ENCODE measurements at places on chromosomes 13 and 19.

GRCh38 chr13:39836038-39836437 lies 180.6 kb downstream of the COG6 start:
- DNase-seq: no peak

- no peak for DNase-seq
Observed at GRCh38 chr19:10074153-10074552, 12.0 kb upstream of the SHFL start.

- no peak for DNase-seq
Observed at GRCh38 chr13:92197669-92198068, 799.2 kb downstream of the GPC5 start.

- no peak for DNase-seq
Observed at GRCh38 chr13:45615501-45616101, at the start of gene ERICH6B. ERICH6B (minus strand) TSS chr13:45615739; CDS start chr13:45597005, 18,734 bp downstream.

GRCh38 chr13:41004875-41005693 lies 14.0 kb downstream of the ELF1 start:
- no peak for DNase-seq

DNA sequence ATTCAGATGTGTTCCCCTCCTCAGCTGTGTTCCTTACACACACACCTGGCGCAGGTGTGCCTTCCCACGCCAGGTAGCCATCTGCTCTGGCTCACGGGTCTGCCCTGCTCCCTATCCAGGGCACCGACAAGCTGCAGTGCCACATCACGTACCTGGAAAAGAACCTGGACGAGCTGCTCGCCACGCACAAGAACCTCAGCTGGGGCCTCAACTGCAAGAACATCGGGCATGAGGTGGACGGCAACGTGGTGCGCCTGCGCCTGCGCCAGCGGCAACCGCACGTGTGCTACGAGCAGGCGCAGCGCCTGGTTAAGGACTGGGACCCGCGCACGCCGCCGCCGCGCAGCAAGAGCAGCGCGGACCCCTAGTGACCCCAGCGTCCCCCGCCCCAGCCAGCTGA lies 26.5 kb upstream of the CASP14 start:
- no peak for DNase-seq

GRCh38 chr19:1459479-1459878 lies 9.6 kb downstream of the APC2 start:
- no peak for DNase-seq

- DNase-seq: no peak
Observed at GRCh38 chr19:36528921-36529518, 949 bp upstream of the ZNF260 start.

GRCh38 chr13:98022210-98022609 lies 68.7 kb downstream of the IPO5 start:
- DNase-seq: no peak

- no peak for DNase-seq
Observed at GRCh38 chr13:56917966-56918365, 222.8 kb upstream of the PRR20A start.

DNA sequence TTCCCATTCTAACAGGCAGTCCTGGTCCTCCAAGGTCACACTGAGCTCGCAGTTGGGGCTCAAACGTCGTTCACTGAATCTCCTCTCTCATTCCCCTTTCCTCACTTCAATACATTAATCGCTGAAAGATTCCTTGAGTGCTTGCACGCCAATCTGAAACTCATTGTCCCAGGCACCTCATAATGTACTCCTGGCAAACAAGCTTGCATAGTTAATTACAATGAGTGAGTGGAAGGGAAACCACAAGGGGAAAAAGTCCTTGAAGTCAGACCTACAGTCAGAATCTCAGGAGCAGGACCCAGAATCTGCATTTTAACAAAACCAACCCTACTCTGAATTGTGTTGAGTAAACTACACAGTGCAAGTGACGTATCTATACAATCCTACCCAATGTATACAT lies 86.9 kb downstream of the CRYL1 start:
- DNase-seq: no peak

DNA sequence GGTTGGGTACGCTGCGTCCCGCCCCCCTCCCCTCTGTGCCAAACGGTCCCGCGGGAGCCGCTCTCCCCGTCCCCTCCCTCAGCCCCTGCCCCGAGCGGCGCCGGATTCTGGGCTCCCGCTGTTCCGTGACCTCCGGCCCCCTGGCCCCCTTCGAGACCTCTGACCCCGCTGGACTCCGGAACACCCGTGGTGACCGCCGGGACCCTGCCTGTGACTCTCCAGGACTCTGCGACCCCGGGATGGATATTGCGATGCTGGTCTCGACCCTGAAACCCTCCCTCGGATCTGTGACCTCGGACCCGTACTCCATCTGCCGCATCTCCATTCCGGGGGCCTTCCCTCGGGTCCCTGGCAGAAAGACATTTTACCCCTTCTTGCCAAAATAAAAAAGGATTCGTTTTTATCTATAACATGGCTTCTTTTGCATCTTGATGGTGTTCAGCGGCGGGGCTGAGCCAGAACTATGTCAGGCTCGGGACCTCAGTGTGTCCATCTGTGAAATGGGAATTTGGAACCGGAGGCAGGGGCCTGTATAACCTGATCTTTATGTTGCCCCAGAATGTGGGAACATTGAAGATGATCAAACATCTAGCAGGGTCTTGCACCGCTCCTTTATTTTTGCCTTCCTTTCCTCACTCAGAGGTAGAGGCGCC lies 654 bp upstream of the MEGF8 start:
- no peak for DNase-seq

- DNase-seq: no peak
Observed at GRCh38 chr19:18629166-18630088, 7.4 kb upstream of the KLHL26 start.

GRCh38 chr19:29687244-29687896 lies 22.1 kb downstream of the PLEKHF1 start:
- DNase-seq: no peak

DNA sequence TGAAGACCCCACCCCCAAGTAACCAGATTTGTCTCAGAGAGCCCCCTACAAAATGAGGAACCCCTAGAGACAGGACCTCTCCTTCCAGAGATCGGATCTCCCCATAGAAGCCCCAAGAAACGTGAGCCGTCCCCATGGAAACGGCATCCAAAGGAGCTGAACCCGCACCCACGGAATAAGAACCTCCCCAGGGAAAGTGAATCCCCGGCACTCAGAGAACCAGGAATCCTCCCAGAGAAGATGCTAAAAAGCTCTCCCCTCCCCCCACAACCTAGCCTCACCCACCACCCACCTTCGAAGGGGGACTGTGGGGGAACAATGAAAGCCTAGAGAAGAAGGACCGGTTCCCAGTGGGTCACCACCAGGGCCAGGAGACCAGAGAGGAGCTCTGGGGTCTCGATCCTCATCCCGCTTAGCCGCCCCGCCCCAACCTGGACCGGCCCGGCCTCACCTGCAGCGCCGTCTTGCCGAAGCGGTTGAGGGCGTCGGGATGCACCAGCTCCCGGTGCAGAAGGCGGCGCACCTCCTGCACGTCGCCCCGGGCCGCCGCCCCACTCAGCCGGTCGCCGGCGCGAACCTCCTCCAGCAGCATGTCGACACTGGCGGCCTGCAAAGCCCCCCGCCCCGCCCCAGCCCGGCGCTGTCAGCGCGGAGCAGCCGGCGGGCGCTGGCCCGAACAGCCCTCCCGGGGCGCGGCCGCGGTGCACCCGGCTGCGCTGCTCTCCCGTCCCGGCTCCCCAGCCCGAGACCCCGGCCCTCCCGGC lies 535 bp downstream of the CDKN2D start:
- no peak for DNase-seq

GRCh38 chr13:66369666-66370065 lies 860.5 kb downstream of the PCDH9 start:
- DNase-seq: no peak

- DNase-seq: no peak
Observed at GRCh38 chr13:27822873-27823311, 30.6 kb downstream of the GSX1 start.

GRCh38 chr19:54451997-54452396 lies 3.0 kb downstream of the LENG8 start:
- DNase-seq: no peak

DNA sequence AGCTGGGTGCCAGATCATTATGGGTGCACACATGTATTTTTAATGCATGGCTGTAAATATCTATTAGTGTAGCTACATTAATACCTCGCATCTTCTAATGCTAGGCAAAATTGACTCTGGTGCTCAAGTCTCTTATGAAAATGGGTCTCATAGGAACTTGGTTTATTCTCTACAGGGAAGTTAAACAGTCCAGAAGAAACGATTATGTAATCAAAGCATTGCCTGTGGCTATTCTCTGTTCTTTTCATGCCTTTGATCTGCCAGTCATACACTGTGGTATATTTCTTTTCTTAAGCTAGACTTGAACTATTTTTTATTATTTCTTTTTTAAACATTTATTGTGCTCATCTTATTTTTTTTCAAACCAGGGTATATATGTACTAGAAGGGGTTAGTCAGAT lies 1015.0 kb downstream of the SLITRK1 start:
- no peak for DNase-seq

GRCh38 chr19:29540114-29540513 lies 14.3 kb downstream of the VSTM2B start:
- no peak for DNase-seq

DNA sequence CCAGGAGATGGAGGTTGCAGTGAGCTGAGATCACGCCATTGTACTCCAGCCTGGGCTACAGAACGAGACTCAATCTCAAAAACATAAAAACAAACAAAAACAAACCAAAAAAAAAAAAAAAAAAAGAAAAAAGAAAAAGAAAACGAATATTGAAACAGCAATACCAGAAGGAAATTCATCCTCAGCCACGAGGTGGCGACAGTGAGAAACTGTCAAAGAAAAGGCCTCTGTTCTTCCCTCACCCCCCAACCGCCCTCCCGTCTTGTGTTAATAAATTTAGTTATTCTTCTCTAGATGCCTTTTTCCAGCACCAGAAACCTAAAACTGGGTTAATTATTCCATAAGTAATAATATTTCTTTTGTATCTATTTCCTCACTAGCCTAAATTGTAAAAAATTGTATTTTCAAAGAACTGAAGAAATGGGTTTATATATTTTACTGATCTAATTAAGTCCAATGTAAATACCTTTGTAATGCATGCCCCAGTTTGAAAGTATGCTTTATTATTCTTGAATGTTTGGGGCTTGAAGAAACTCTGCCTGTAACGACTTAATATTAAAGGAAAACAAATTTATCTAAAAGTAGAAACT lies 38.6 kb downstream of the LIG4 start:
- peak; percentile 7 for DNase-seq

DNA sequence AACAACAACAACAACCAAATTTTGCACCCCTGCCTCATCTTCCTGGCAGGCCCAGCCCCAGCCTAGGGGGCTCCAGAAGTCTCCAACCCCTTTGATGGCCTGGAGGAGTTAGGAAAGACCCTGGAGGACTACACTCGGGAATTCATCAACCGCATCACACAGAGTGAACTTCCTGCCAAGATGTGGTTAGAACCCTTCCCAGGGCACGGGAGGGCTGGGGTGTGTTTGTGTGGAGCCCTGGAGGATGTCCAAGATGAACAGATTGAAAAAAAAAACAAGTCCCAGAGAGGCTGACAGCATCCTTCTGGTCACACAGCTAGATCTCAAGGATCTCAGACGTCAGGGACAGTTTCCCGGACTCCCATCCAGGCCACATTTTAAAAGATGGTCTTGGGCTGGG lies 13.3 kb downstream of the APOC1 start:
- DNase-seq: no peak

DNA sequence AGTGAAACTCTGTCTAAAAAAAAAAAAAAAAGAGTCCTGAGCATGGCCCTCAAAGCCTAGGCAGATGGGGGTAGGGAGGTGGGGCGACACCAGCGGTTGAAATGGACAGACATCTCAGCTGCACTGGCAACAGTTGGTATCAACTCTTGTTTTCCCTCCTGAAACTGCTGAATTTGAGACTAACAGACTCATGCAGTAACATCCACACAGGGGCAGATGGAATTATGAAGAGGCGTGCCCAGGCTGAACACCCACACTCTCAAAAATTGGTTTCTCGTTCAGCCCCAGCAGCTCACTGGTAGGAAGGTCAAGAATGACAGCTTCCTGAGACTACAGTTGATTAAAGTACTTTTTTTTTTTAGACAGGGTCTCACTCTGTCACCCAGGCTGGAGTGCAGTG lies 24.1 kb downstream of the PBX4 start:
- no peak for DNase-seq

GRCh38 chr13:36369268-36370107 lies 23.3 kb upstream of the SPART start:
- DNase-seq: no peak

DNA sequence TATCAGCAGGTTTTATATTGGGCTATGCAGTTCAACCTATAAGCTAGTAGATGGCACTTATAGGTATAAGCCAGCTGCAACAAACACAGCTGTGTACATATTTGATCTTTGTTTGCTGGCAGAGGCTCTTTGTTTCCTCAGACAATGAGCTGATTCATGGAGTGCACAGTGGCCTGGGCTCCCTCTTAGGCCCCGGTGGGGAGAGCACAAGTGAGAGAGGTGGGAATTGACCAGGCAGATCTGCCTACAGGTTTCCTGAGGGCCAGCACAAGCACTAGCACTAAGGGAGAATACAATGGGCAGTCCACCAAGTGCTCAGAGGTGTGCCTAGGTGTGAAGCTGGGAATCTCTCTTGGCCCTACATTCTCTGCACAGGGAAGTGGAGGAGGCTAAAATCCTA lies 1390.7 kb downstream of the SLITRK5 start:
- no peak for DNase-seq

- no peak for DNase-seq
Observed at GRCh38 chr13:72774019-72774418, 7.7 kb downstream of the DIS3 start.

DNA sequence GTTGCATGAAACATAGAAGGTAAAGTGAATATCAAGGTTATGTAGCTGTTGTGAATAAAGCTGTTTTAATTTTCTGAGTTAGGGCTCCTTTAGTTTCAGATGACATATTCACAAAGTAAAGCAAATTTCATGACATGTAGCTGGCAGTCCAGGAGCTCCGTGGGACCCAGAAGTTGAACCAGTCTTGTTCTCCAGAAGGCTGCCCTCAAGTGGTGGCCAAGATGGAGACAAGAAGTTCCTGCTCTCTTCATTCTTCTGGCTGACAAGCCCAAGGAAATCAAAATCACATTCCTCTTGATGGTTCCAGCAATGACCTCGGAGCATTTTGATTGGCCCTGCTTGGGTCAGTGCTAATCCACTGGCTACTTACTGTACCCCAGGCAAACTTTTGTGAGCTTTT lies 128.7 kb downstream of the LIG4 start:
- no peak for DNase-seq

- no peak for DNase-seq
Observed at GRCh38 chr13:38687246-38688229, 661 bp downstream of the FREM2 start.

- DNase-seq: no peak
Observed at GRCh38 chr13:30738526-30739236, 3.3 kb downstream of the ALOX5AP start.
